ENCODE measurements at places on chromosomes 16 and 17. TPM values are rescaled to one million over a fixed set of nuclear protein-coding genes. Genes with fewer than 3 reads are reported as not detected.

GRCh38 chr17:41682631-41683030 is 6.1 kb upstream of the EIF1 start:
- no peak for DNase-seq

GRCh38 chr17:75390982-75391381 is 14.5 kb downstream of the GRB2 start:
- DNase-seq: no peak

ADGRG1 gene
- total RNA-seq: 59.4 TPM

FN3KRP gene
- 22.0 TPM for total RNA-seq

GRCh38 chr16:73365016-73365551 is 317.2 kb upstream of the ZFHX3 start:
- no peak for DNase-seq

DNA sequence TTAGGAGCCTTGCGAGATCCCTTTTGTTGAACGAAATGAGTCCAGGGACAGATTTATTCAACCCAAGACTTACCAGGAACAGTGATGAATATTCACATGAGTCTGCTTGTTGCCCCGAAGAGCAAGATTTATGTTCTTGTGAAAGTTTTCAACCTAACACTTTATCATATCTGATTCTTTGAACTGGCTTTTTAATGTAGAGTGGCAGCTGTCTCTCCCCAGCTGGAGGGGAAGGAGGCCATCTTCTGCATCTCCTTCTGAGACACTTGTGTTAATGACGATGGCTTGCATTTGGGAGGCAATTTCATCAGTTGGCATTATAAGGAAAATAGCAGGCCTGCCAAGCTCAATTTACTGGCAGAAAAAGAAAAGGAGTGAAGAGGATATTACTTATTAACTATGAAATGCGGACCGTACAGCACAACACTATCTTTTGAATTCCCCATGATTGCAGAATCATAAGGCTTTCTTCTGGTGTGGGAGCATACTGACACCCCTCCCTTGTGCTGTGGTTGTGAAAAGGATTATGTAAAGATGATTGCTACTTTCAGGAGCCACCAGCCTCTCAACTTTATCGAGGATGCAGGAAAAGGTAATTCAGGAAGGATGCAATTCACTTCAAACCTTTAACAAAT is 35.7 kb downstream of the SMARCE1 start:
- DNase-seq: no peak

DNA sequence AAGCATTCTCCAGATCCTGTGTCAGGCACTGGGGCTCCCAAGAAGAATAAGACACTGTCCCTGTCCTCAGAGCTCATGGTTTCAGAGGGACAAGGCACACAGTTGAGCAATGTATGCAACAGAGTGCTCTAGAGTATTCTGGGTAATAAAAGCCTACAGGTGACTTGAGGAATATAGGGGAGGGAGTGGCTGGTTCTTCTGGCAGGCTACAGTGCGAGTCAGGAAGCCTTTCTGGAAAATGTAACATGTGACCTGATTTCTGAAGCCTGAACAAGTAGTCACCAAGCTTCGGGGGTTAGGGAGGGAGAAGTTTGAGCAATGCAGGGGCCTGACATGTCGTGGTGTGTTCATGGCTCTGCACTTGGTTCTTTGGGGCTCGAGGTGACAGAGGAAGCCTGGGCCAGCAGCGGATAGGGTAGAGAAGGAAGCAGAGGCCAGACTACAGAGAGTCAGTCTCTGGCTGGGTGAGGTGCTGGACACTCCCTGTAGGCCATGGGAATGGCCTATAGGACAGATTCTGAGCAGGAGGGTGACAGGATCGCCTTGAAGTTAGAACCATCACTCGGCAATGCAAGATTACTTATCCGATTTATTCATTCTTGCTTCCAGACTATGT is 16.0 kb upstream of the LRRC75A start:
- no peak for DNase-seq

GRCh38 chr17:55062921-55063320 is 94.4 kb downstream of the STXBP4 start:
- DNase-seq: no peak

DNA sequence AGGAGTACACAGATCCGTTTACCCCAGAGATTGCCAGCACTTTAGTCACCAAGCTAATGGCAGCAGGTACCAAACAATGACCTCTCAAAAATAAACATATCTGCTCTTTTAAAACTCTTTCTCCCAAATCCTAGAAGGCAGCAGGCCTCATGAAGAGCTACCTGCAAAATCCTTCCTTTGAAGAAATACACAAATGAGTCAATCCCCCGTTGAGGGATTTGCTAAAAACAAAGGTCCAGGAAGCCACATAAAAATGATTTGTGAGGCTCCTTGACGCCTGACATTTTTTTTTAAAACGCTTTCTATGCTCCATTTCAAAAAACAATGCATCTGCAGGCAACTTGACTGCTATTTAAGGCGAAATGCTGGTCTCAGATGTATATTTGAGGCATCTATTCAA is 58.2 kb downstream of the NACA2 start:
- no peak for DNase-seq

CACNA1G gene
- total RNA-seq: 2.2 TPM
